ENCODE measurements at places on chromosomes 11 and 22. TPM values are rescaled to one million over a fixed set of nuclear protein-coding genes. Genes with fewer than 3 reads are reported as not detected.

- no peak for DNase-seq
Measured at GRCh38 chr11:72358466-72359405, 75.6 kb downstream of the CLPB start.

MMP27 gene
- not detected for total RNA-seq

- DNase-seq: no peak
Measured at GRCh38 chr11:120337355-120338106, 1.3 kb downstream of the ARHGEF12 start.

DNA sequence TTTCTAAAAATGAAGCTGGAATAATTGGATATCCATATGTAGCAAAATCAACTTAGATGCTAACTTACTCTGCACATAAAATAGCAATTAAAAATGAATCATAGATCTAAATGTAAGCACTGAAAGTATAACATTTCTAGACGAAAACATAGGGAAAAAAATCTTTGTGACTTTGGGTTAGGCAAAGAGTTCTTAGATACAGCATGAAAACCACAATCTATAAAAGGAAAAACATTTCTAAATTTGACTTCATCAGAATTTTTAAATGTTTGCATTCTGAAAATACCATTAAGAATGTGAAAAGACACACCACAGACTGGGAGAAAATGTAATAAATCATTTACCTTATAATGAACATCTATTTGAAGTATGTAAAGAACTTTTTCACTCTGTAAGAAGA lies 128.8 kb downstream of the APIP start:
- DNase-seq: no peak

DEFB131B gene
- not detected for total RNA-seq

DNA sequence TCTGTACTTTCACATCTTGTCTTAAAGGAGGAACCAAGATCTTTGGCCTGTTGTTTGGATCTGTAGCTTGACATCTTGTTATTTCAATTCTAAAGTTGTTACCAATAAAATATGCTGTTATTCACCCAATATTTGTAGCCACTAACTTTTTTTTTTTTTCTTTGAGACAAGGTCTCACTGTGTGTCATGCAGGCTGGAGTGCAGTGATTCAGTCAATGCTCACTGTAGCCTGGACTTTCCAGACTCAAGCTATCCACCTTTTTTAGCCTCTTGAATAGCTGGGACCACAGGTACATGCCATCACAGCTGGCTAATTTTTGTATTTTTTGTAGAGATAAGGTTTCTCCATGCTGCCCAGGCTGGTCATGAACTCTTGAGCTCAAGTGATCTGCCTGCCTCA lies 769.4 kb downstream of the DLG2 start:
- DNase-seq: no peak

DNA sequence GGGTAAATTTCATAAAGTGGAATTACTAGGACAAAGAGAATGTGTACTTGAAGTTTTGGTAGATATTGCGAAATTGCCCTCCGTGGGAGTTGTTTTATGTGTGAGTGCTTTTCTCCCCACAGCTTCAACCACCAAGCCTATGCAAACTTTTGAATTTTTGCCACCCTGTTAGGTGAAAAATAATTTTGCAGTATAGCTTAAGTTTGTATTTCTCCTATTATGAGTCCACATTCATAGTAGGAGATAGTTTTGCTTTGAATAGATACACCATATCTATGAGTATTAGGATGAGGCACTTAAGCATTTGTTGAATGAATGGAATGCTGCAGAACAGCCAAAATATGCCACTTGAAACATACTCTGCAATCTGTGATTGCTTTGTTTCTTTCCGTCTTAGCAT lies 43.6 kb downstream of the UVRAG start:
- no peak for DNase-seq

Data from glutamatergic neuron (in vitro differentiated cells).